ENCODE measurements at places on chromosomes 6 and 20. TPM values are rescaled to one million over a fixed set of nuclear protein-coding genes. Genes with fewer than 3 reads are reported as not detected.

The PAK5 gene
- total RNA-seq = not detected

The HECA gene
- 27.0 TPM for total RNA-seq

DNA sequence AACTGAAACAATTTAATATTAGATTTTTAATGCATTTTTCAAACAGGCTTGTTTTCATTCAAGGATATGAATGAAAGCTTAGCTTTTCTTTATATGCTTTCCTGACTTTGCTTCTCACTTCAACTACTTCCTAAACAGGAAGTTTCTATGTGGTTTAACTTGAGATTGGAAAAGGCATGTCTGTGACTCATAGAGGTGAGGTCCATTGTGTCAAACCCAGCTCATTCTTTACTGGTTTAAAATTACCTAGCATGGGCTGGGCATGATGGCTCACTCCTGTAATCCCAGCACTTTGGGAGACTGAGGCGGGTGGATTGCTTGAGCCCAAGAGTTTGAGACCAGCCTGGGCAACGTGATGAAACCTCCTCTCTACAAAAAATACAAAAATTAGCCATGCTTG lies 34.4 kb downstream of the EFHC1 start:
- H3K36me3 ChIP-seq = no peaks in the 10 kb centered on the region
- no peak overlapping the region for H3K27ac ChIP-seq
- no peak for DNase-seq
- no peaks in the 10 kb centered on the region for H3K27me3 ChIP-seq
- H3K4me3 ChIP-seq = no peak overlapping the region

DNA sequence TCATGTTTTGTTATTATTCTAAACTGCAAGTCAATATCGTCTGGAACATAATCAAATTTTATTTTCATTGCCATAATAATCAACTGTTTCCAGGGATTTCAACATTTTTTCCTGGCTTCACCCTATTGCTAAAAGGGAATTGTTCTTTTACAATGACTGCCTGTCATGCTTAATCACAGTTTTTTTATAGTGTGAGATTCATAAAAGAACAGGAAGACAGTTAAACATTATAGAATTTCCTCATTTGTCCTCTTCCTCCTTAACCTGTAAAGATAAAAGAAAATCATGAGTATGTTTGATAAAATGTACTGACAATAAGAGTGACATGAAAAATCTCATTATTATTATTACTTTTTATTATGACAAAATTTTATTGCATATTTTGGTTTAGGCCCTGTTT lies 73.3 kb upstream of the CENPW start:
- H3K27ac ChIP-seq = no peak overlapping the region
- peaks cover 3% of the 10 kb centered on the region for H3K4me1 ChIP-seq
- no peaks in the 10 kb centered on the region for H3K36me3 ChIP-seq
- no peak overlapping the region for H3K4me3 ChIP-seq
- no peaks in the 10 kb centered on the region for H3K27me3 ChIP-seq

The SLC32A1 gene
- total RNA-seq = not detected

DNA sequence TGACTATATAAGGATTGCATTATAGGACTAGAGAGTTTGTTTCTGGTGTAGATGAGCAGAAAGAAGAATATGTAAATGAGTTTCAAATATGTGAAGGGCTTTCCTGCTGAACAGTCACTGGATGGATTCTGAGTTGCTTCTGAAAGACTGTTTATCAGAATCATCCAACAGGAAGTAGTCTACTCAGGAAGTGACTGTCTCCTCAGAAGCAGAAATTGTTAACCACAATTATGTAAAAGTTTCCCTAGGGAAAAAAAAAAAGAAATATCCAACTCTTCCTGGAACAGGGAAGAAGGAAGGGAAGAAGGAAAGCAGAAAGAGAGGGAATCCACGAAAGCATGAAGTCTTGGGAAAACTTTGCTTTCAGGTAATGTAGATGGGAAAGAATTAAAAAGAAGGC lies 138.9 kb downstream of the TENT5A start:
- H3K4me1 ChIP-seq = no peaks in the 10 kb centered on the region
- H3K27ac ChIP-seq = no peak overlapping the region
- H3K27me3 ChIP-seq = no peaks in the 10 kb centered on the region
- H3K4me3 ChIP-seq = no peak overlapping the region

DNA sequence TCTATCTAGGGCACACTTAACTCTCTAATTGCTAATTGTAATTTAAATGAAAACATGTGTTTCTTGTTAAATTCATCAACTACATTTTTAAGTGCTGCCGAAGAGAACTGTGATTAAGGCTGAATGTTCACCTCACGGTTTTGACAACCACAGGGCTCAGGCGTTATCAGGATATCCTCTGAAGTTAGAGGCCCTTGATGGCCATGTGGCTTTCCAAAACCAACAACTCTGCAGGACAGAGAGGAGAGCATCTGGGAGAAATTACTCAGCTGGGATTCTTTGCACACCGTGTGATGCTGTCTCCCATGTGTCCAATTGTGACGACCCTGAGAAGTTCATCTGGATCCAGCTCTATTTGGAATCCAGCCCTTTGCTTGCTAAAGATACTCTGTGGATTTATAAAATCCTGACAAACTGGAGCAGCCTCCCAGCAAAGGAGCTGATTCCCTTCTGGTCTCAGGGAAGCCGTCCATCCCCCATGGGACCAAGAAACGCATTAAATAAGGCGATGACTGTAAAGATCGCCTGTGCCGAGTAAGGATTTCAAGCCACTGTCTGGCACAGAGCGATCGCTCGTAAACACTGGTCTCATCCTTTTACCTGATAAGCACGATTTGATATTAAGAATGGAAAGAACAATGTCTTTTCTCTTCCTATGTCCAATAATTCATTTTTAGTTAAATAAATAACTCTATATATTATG lies 401.1 kb downstream of the CD83 start:
- H3K27ac ChIP-seq = no peak overlapping the region
- H3K4me1 ChIP-seq = no peaks in the 10 kb centered on the region
- no peak for DNase-seq
- H3K36me3 ChIP-seq = no peaks in the 10 kb centered on the region

The ZNF391 gene
- 0.75 TPM for total RNA-seq

DNA sequence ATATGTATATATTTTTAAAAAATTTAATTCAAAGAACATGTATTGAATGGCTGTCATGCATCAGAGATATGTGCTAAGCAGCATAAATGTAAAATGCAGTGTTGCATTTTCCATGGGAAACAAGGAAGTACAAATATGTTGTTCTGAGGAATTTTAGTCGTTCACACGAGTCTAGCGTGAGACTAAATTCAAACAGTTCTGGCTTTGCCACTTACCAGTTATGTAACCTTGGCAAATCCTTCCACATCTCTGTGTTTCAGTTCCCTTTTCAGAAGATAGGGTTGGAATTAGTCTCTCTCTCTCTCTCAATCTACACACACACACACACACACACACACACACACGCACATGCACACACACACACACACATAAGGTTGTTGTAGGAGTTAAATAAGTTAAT lies 305.4 kb downstream of the UTRN start:
- no peak for DNase-seq
- H3K4me1 ChIP-seq = peaks cover 13% of the 10 kb centered on the region
- no peaks in the 10 kb centered on the region for H3K27me3 ChIP-seq
- H3K27ac ChIP-seq = no peak overlapping the region

DNA sequence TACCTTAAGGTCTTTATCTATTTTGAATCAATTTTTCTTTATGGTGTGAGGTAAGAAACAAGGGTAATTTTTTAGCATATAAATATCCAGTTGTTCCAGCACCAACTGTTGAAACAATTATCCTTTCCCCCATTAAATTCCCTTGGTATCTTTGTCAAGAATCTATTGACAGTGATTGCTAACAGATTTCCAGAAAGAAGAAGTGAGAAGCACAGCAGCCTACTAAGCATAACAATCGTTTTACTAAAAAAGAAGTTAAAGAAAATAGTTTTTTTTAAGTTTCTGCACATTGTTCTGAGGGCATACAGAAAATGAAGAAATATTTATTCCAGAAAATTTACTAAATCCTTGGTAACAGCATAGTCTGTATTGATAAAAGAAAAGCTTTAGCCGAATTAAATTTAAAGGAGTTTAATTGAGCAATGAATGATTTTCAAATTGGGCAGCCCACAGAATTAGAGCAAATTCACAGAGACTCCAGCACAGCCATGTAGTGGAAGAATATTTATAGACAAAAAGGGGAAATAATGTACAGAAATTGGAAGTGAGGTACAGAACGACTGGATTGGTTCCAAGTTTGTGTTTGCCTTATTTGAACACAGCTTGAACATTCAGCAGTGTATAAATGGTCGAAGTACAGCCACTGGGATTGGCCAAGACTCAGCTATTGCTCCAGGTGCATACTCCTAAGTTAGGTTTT lies 97.9 kb upstream of the UST start:
- H3K4me1 ChIP-seq = no peaks in the 10 kb centered on the region
- DNase-seq = no peak
- no peaks in the 10 kb centered on the region for H3K36me3 ChIP-seq
- no peak overlapping the region for H3K4me3 ChIP-seq

- H3K36me3 ChIP-seq = peaks cover 3% of the 10 kb centered on the region
- DNase-seq = no peak
- no peak overlapping the region for H3K4me3 ChIP-seq
- H3K27ac ChIP-seq = no peak overlapping the region
- no peaks in the 10 kb centered on the region for H3K27me3 ChIP-seq
Measured at GRCh38 chr6:130143709-130144108, 79.0 kb downstream of the SAMD3 start.

- DNase-seq = no peak
- no peaks in the 10 kb centered on the region for H3K27me3 ChIP-seq
- H3K4me1 ChIP-seq = no peaks in the 10 kb centered on the region
Measured at GRCh38 chr20:29744071-29744470, 1513.4 kb upstream of the DEFB115 start.

DNA sequence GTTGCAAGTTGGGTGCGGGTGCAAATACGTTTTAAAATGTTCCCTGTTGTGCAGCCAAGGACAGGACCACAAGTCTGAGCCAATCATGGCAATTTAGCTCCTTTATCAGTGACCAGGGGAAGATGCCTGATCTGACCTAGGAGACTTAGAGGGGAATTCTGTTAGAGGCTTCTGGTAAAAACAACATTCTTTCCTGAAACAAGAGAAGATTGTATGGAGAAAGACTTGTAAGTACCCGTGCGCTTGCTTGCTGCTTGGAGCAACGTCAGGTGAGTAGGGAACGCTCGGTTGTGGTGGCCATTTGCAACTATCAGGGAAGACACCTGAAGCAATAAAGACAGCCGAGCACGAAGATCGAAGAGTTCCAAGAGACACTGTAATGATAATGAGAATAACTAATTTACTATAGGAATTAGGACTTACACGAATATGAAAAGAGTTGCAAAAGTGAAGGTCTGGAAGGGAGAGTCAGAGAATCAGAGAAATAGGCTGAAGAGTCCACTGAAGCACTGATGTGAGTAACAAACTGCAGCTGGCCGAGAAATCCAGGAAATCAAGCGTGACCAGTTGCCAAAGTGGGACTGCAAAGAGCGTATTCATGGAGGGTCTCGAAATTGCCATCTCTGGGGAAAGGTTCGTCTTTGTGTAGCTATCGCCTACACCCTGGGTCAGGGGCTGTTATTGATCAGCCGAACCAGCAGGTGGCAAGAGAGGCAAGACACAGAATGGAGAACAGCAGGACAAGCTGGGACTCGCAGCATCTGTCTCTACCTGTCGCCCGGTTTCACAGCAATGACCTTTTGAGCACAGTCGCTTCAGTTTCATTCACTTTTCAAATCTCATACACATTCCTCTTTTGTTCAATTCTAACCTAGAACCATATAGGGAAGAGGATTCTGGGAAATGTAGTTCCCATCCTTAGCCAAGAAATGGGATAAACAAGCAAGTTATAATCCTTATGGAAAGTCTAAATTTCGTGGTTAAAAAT lies 26.1 kb downstream of the LOC128125822 start:
- H3K4me3 ChIP-seq = peak overlapping the region; percentile 65
- no peaks in the 10 kb centered on the region for H3K27me3 ChIP-seq
- DNase-seq = peak; percentile 25
- no peak overlapping the region for H3K27ac ChIP-seq
- no peaks in the 10 kb centered on the region for H3K36me3 ChIP-seq

DNA sequence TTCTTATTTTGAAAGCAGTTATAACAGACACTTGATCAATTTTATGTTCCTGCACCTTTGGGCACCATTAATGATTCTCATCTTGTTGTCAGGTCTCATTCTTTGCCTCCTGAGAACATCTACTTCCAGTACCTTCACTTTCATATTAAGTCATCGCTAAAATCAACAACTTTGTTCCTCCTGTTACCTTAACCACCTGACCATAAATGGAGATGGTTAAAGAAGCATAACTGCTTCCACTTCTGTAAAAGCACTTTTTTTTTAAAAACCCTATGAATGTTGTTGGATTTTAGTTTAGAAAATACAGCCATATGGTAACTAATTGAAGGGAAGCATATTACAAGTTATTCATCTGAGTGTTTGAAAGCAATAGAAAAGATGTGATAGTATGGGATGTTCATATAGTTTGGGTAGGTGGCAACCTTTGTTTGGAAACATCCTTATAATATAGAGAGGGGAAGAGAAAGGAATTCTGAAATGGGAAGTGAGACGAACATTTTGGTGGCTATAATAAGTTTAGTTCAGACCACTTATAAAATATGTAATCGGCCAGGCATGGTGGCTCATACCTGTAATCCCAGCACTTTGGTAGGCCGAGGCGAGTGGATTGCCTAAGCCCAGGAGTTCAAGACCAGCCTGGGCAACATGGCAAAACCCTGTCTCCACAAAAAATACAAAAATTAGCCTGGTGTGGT lies 53.9 kb downstream of the AFG1L start:
- H3K4me1 ChIP-seq = no peaks in the 10 kb centered on the region
- H3K4me3 ChIP-seq = no peak overlapping the region
- no peak for DNase-seq
- H3K27me3 ChIP-seq = no peaks in the 10 kb centered on the region
- no peak overlapping the region for H3K27ac ChIP-seq
- no peaks in the 10 kb centered on the region for H3K36me3 ChIP-seq

The MCHR2 gene
- not detected for total RNA-seq

DNA sequence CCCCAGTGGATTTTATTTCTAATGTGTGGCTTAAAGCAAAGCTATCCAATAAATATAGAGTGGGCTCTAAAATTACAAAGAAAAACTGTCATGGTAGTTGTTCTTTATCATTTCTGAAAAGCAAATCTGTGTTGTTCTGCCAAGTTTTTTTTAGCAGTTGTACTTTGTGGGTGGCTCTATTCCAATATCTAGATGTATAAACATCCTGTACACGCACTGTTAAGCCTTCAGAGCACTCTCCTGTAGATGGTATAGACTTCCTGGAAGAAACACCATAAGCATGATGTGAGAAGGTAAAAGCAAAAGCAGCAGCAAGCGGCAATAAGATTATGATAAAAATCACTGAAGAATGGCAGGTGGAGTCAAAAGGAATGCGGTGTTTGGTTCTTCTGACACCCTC lies 21.5 kb upstream of the TMEM30A start:
- DNase-seq = no peak
- no peaks in the 10 kb centered on the region for H3K27me3 ChIP-seq
- no peaks in the 10 kb centered on the region for H3K4me1 ChIP-seq

DNA sequence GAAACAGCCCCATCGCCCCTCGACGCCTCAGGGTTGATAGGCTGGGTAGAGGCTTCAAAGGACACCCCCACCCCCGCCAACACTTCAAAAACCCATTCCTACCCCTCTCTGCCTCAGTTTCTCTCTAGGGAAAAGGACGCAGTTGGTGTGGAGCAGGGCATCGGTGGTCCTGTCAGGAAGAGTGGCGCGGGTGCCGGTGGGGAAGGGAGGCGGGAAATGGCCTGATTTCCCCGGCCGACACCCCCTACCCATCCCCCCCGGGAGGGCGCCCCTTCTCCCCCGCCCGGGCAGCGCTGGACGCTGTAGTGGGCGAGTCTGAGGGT lies 367 bp downstream of the NRSN2 start:
- H3K27ac ChIP-seq = peak overlapping the region; percentile 84
- H3K4me1 ChIP-seq = peaks cover 6% of the 10 kb centered on the region
- peaks cover 5% of the 10 kb centered on the region for H3K36me3 ChIP-seq
- no peaks in the 10 kb centered on the region for H3K27me3 ChIP-seq
- H3K4me3 ChIP-seq = peak overlapping the region; percentile 67

GRCh38 chr20:20549704-20550103 lies 162.7 kb downstream of the RALGAPA2 start:
- no peak overlapping the region for H3K4me3 ChIP-seq
- no peaks in the 10 kb centered on the region for H3K27me3 ChIP-seq
- H3K4me1 ChIP-seq = no peaks in the 10 kb centered on the region

The BMP2 gene
- 31.1 TPM for total RNA-seq

Data from ascending aorta (tissue), 2 donors.